Omental fat pad (tissue), 4 donors: ENCODE measurements at places on chromosomes 1 and 21.

DNA sequence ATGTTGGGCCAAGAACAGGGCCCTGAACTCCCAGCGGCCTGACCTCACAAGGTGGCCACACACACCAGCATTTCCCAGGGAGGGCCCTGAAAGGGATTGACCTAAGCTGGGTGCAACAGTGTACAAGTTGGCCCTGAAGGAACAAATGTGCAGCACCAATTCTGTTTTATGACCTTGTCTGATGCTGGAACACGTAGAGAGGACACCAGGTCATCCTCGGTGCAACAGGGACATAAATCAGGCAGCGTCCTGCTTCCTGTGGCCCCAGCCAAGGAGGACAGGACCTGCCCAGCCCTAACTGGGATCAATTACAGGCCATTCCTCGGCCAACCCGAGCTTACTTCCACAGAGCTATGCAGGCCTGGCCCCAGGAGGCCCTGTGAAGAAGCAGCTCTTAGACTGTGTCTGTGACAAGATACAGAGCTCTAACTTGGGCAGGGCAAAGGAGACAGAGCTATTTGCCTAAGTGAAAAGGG lies 12.8 kb upstream of the PHC2 start:
- DNase-seq = no peak

- DNase-seq = peak; percentile 42
Observed at GRCh38 chr1:160681066-160681890, 30.3 kb downstream of the CD48 start.

GRCh38 chr1:111192658-111193519 lies 7.6 kb downstream of the DENND2D start:
- no peak for DNase-seq

DNA sequence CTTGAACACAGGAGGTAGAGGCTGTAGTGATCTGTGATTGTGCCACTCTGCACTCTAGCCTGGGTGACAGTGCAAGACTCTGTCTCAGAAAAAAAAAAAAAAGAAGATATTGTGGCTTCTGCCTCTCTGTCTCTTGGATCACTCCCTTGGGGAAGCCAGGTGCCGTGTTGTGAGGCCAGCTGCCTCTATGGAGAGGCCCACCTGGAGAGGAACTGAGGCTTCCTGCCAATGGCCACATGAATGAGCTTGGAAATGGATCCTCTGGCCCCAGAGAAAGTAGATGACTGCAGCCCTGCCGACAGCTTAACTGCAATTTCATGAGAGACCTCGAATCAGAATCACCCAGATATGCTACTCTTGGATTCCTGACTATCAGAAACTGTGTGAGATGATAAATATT lies 19.7 kb upstream of the AK2 start:
- DNase-seq = no peak
